EH (cell line): ENCODE measurements at places on chromosomes 12 and 14.

- no peak for DNase-seq
Observed at GRCh38 chr14:102907980-102908730, 14.3 kb upstream of the AMN start.

GRCh38 chr14:101992708-101993107 is 28.3 kb downstream of the DYNC1H1 start:
- DNase-seq, result no peak

- DNase-seq, result no peak
Observed at GRCh38 chr12:108076556-108076955, 52.5 kb upstream of the WSCD2 start.

GRCh38 chr14:66444271-66444927 is 41.8 kb upstream of the CCDC196 start:
- no peak for DNase-seq

GRCh38 chr12:27852742-27853141 is 72.7 kb upstream of the MANSC4 start:
- no peak for DNase-seq

GRCh38 chr14:39015360-39015961 is 87.6 kb downstream of the SEC23A start:
- peak; percentile 61 for DNase-seq

GRCh38 chr14:50360851-50361250 is 35.8 kb downstream of the CDKL1 start:
- DNase-seq, result no peak

DNA sequence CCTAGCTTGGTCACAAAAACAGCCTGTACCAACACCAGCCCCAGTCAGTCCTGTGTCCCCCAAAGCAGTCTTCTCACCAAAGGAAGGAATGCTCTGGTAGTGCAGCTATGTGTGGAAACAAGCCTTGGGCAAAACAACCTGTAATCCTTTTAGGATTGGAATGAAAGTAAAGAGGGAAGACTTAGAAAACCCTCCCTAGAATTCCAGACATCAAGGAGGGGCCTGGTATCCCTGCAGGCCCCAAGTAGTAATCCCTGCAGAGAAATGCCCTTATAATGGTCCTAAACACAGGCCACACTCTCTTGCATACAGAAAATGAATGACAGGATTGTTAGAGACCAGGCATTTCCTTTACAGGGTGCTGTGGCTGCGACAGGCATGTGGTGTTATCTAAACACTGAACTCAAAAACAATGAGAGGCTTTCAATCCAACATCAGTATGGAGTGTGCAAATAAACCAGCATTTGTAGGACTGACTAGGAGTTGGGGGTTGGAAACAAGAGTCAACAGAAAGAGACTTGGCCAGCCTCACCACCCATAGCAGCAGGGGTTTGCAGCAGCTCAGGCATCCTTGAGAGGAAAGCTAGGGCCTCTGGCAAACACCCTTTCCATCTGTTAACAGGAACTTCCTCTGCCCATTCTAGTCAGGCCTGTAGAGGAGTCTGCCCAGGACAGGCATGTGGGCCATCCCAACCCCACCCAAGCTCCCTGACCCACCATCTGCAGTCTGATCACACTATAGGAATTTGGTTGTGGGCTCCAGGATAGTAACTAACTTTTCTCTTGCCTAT is 59.1 kb downstream of the DCAF5 start:
- DNase-seq, result peak; percentile 88

GRCh38 chr12:130689408-130690405 is 26.4 kb downstream of the RIMBP2 start:
- no peak for DNase-seq

- DNase-seq, result no peak
Observed at GRCh38 chr12:17333287-17333686, 727.3 kb upstream of the LMO3 start.

- DNase-seq, result no peak
Observed at GRCh38 chr12:109770104-109770860, 56.7 kb downstream of the FAM222A start.

GRCh38 chr14:41925409-41925808 is 318.7 kb downstream of the LRFN5 start:
- no peak for DNase-seq
